ENCODE measurements at places on chromosomes 1 and 21.

DNA sequence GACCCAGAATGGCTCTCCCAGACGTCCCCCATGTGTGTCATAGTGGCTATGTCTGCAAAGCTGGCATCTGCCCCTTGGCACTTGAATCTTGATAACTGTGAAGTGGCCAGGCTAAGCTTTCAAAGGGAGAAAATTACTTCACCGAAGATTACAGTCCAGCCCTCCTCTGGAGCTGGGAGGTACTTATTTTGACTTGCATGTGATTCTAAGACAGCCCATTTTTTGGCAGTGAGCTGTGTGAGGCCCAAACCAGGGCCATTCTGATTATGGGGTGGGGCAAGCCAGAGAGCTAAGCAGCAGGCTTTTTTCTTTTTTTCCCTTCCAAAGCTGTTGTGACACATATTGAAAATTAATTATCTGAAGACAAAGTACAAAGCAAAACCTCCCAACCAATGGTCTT is 42.1 kb upstream of the C8B start:
- no peak for ATAC-seq

- no peak for ATAC-seq
Measured at GRCh38 chr1:154329152-154329521, 3.8 kb downstream of the ATP8B2 start.

DNA sequence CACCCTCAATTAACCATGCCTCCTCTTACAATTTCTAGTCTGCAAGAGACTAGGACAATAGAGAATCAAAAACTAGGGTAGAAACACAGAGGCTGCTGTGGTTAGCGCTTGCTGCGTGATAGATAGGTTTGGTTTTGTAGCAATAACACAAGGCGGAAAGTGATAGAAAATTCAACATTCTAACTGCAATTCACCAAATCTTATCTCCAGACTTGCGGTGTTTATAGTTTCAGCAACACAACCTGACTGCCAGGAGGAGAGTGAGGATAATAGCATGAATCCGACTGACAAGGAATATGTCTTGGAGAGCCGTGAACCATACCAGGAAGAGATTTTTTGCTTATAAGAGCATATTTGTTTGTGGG is 30.7 kb upstream of the IFNAR2 start:
- no peak for ATAC-seq

- no peak for ATAC-seq
Measured at GRCh38 chr1:30691480-30691879, 31.9 kb downstream of the MATN1 start.

DNA sequence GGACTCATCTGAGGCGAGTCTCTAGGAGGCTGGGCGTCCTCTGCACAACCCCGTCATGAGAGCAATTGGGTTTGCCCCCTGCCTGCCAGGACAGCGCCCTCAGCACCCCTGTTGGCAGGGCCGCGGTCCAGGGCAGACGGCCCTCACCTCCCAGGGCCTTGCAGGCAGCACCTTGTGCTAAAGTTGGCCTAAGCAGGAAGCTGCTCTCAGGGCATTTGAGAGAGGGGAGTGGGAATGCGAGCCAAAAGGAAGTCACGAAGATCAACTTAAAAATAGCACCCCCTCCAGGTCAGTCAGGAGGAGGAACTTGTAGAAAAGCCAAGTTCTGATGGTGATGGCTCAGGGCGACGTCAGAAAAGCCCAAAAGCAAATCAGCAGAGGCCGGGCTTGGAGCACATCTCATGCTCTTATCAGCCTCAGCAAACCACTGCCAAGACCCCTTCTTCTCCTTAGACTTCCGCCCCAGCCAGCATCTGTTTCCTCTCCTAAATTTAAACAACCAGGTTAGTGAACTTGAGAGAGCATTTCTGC is 12.6 kb upstream of the ADORA3 start:
- ATAC-seq, result peak; percentile 31

DNA sequence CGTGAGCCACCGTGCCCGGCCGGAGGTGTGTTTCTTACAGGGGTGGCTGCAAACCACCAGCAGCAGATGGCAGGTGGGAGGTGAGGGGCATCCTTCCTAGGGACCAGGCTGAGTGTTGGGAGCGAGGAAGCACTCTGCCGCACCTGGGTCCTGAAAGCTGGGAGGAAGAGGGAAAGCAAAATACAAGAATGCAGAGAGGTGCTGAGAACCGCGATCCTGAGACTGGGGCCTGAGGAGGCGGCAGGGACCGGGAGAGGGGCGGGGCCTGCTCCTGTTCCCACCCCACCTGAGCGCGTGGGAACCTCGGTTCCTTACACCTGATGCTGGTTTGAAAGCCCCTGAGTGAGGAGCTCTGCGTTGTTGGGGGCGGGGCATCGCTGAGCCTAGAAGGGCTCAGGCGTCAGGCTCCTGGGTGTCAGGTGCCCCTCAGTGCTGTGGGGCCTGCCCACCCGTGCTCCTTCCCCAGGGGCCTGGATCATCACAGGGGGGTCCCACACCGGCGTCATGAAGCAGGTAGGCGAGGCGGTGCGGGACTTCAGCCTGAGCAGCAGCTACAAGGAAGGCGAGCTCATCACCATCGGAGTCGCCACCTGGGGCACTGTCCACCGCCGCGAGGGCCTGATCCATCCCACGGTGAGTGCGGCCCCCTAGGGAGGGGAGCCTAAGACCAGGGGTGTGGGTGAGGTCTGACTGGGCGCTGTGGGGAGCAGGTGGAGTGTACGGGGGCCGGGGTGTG is 15.5 kb downstream of the TRPM2 start:
- no peak for ATAC-seq

DNA sequence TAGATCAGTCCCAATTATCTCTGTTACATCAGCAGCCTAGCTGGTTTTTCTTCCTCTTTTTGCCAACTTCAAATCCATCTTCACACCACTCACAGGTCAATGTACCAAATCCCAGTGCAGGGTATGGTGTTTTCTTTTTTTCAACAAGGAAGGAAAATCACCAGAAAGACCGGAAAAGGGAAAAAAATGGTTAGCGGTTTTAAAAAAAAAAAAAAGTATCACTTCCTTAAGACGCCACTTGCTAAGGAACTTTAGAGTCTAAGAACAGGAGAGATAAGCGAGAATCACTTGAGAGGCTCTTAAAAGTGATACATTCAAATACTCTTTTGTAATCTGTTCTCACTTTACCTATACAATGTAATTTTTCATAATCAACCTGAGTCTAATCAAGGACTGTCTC is 3.1 kb upstream of the OR10J1 start:
- no peak for ATAC-seq

GRCh38 chr1:71882226-71882625 is 400.1 kb downstream of the NEGR1 start:
- ATAC-seq, result no peak

DNA sequence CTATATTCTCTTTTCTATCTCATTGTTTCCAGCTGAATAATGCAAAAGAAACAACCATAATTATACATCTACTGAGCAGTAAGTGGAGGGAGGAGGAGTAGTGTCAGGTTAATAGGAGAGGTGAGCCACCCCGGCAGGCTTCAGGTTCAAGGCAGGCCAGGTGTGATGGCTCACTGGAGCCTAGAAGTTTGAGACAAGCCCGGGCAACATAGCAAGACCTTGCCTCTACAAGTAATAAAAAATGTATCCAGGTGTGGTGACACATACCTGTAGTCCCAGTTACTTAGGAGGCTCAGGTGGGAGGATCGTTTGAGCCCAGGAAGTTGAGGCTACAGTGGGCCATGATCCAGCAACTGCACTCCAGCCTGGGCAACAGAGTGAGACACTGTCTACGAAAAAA is 1.9 kb upstream of the DIP2A start:
- no peak for ATAC-seq

DNA sequence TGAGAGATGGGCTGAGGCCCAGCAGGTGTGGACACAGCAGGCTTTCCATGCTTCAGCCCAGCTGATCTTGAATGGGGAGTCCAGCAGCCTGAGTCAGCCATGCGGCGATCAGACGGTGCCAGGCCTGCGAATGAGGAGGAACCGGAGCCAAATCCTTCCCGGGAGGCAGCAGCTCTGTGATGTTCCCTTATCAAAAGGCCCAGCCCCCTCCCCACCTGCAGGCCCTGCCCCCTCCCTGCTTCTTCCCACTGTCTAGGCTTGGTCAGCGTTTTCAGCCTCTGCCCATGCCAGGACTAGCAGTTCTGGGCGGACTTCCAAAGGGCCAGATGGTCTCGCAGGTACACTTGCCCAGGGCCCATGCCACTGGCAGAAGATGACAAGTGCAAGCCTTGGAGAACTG is 253.8 kb downstream of the KAZN start:
- no peak for ATAC-seq

GRCh38 chr1:224726441-224727182 is 110.5 kb downstream of the CNIH3 start:
- ATAC-seq, result peak; percentile 67

GRCh38 chr1:7853684-7854026 is 790 bp upstream of the UTS2 start:
- no peak for ATAC-seq

- ATAC-seq, result no peak
Measured at GRCh38 chr1:75265792-75266191, 131.6 kb downstream of the LHX8 start.

DNA sequence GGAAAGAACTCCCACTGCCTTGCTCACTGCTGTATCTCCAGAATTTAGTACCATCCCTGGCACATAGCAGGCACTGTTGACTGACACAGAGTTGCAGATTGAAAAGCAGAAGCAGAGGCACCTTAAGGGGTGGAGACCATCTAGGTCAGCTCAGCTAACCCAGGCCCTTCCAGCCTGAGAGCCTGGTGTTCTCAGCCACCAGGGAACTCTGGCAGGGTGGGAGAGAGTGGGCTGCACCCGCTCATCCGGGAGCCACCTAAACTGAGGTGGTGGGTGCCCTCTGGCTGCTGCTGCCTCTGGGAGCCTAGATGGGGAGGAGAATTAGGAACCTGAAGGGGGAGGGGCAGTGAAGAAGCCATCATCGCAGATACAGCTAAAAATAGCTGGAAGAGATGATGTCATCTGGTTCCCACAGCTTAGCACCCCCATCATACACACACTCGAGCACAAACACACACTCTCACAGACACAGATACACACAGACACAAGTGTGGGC is 1.5 kb upstream of the TSPAN1 start:
- ATAC-seq, result no peak

DNA sequence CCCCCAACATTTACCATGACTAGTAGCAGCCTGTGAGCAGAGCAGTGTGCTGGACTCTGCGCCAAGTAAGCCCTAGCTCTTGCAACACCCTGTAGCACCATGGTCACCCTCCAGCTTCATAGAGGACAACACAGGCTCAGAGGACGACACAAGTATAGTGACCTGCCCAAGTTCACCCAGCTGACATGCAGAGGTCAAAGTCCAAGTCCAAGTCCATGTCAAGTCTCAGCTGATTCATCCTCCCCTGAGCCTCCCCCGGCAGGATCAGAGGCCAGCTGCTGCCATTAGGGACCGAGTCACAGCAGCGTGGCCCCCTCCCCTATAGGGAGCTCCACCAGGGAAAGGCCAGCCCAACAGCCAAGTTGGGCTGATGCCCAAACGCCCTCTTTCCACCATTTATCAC is 15.9 kb downstream of the SDC3 start:
- no peak for ATAC-seq

DNA sequence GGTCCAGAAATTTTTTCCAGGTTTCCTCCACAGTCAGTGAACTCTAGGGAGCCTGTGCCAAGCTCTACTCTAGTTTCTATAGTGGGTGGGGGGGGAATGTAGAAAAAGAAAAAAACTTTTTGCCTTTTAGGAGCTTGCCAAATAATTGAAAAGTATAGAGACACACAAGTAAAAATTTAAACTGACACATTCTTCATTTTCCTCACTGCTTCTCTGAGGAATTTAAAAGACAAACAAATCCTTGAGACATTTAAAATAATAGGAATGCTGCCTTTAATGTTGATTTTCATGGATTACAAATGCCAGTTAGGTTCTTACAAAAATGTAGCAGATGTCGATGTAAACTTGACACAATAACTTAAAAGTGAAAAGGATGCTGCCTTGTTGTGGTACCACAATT is 241.9 kb downstream of the DNM3 start:
- no peak for ATAC-seq

DNA sequence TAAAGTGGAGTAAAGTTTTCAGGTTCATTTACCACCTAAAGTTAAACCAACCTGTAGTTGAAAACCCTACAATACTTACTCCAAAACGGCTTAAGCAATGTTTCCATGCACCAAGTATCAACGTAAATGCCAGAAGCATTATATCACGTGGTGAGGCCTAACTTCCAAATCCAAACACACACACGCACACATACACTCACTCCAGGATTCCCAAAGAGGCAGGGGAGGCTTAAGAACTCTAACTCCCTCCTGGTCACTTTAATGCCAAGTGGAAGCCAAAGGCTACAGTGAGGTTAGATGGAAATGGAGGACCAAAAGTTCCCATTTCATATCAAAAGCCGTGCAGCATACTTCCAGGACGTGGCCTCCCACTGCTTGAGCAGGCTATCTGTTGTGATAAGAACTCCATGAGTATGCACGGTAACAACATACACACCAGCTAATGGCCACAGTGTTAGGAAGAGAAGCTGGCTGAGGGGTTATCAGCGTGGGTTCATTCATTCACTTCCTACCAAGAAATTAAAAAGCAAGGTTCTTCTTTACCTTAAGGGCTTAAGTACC is 224.1 kb downstream of the SLC45A1 start:
- no peak for ATAC-seq

DNA sequence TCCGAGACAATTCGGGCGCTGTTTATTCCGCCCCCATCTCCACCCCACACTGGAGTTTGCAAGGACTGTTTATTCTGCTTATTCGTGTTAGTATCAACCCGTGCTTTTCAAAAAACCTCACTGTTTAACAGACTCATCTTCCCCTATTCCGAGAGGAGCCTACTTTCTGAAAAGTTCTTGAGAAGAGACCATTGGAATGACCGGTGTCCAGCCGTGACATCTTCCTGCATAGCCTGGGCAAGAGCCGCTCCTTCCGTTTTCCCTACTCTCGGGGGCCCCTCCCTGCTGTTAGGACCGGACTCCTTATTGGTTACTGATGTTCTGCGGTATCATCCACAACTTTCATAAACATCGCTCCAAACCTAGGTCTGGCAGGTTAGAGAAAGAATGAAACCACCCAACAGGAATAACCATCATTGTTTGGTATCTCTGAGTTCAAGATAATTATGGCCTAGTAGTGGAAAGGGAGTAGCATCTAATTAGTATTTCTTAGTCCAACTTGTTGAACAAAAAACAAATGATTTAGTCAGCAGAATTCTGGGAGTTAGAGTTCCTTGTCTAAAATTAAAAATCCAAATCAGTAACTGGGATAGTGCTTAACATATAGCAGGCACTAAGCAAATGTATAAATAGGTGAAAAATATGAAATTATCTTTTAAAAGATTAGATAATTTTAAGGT is 837 bp downstream of the STXBP3 start:
- peak; percentile 81 for ATAC-seq

GRCh38 chr1:32612189-32612881 is 38.0 kb downstream of the ZBTB8OS start:
- peak; percentile 99 for ATAC-seq

Data from gastroesophageal sphincter (tissue), 4 donors.